ENCODE measurements at places on chromosomes 11 and 22.
A peak's percentile ranks its signal among the peaks of the same experiment; 100 is the strongest.

- DNase-seq, result peak; percentile 99
Observed at GRCh38 chr11:8719211-8719649, 36.6 kb downstream of the RPL27A start.

- no peak for DNase-seq
Observed at GRCh38 chr11:14821031-14821430, 71.0 kb downstream of the CYP2R1 start.

DNA sequence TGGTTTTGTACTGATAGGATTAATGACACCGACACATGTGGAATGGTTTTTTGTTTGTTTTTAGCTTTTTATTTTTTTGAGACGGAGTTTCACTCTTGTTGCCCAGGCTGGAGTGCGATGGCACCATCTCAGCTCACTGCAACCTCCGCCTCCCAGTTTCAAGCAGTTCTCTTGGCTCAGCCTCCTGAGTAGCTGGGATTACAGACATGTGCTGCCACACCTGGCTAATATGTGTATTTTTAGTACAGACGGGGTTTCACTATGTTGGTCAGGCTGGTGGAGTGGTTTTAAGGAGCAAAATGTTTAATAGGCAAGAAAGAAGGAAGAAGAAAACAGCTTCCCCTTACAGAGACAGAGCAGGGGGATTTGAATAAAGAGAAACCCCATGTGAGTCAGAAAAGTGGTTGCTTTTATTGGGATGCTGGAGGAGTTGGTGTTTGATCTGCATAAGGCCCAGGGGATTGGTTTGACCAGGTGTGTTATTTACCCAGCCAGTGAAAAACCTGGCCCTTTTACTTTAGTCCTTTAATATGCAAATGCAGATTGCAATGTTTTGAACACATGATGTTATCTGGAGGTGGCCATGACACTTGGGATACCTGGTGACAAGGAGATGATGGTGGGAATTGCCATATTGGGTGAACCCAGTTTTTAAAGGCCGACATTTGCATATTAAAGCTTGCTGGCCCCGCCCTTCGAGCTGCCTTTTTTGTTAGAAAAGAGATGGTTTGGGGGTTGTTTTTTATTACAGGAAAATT, 24.3 kb downstream of the SUSD2 start:
- no peak for DNase-seq

DNA sequence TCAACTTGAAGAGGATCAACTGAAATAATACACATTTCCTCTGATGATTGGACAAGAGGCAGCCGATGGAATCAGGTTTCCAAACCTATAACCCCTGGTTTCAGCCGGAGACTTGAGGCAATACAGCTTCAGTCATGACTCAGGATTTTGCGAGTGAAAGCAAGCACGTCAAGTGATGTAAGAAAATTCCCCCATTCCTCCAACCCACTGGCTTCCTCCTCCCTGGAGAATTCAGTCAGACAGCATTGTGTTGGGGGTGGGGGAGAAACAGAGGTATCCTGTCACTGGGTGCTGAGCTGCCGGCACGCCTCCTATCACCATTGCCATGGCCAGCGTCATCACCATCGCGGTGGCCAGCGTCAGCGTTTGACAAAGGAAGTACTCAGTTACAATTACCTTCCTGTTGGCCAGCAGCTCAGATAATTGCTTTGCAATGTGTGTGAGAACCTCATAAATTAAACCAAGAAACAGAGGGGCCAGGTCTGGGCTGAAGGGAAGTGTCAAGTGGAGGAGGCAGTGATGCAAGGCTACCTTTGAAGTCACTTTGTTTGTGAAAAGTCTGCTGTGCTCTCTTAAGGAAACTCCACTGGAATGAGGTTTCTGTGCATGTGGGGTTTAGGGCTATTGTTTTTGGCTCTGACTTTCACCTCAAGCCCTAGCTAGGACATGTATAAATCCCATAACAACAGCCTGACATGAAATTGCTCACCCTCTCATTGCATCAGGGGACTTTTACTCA, 50.2 kb downstream of the LIF start:
- DNase-seq, result peak; percentile 100

DNA sequence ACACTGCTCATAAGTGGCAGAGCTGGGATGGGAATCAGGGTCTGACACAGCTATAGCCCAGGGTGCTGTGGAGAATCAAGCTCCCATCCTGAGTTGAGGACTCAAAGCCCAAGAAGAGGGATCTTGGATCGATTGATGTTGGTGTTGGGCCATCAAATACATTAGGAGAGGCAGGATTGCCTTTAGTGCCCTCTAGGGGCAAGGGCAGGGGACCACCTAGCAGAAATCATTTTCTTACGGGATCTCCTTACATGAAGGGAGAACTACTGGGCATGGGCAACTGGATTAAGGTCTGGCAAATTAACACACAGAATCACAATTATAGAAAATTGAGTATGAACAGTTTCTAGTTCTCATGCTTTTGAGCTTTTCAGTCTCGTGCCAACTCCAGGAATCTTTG, 24.9 kb upstream of the EMSY start:
- no peak for DNase-seq

DNA sequence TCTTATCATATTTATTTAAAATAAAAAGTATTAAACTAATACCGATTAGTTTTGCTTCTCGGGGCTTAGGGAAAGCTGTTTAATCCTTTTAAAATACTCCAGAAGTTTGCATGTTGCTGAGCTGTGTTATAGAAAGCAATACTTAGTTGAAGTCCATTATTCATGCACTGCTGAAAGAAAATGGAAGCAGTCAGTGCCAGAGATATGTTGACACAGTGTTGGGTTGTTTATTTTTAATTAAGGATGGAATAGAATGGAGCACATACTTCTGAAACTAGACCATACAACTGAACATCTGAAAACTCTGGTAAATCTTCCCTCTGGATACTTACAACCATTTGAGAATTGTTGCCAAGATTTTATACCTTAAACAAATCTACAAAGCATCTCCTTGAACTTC, 282.7 kb upstream of the CCDC179 start:
- DNase-seq, result peak; percentile 42

All from fibroblast of skin of scalp (primary cell).